ENCODE measurements at places on chromosomes 4 and X. TPM values are rescaled to one million over a fixed set of nuclear protein-coding genes. Genes with fewer than 3 reads are reported as not detected.

GRCh38 chr4:76442807-76443206 is 7.8 kb downstream of the SHROOM3 start:
- DNase-seq: no peak

DNA sequence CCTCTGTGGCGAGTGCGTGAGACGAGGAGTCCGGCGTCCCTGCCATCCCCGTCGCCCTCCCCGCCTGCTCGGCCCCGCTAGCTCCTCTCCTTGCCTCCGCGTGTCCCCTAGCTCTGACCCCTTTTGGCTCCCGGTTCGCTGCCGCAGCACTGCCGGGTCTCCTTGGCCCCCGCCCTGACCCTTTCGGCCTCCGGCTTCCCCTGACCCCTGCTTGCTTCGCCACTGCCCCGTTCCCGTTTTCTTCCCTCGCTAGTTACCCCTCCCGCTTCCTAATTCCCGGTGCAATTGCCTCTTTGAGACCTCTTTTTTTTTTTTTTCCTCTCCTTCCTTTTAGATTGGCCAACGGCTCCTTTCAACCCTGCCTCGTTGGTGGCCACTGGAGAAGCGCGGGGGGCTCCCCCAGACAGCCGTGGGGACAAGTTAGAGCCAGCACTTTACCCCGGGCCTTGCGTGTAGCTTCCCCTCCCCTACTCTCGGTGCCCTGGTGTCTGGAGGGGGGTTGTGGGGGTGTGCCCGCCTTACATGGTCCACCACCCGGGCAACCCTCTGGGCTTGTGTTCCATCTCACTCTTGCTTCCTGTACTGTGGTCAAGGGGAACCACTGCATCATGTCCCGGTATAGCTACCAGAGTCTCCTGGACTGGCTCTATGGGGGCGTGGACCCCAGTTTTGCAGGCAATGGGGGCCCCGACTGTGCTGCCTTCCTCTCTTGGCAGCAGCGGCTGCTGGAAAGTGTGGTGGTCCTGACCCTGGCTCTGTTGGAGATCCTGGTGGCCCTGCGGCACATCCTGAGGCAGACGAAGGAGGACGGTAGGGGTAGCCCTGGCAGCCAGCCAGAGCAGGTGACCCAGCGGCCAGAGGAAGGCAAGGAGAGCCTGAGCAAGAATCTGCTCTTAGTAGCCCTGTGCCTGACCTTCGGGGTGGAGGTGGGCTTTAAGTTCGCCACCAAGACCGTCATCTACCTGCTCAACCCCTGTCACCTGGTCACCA is 548 bp downstream of the TMEM164 start:
- DNase-seq: no peak

DNA sequence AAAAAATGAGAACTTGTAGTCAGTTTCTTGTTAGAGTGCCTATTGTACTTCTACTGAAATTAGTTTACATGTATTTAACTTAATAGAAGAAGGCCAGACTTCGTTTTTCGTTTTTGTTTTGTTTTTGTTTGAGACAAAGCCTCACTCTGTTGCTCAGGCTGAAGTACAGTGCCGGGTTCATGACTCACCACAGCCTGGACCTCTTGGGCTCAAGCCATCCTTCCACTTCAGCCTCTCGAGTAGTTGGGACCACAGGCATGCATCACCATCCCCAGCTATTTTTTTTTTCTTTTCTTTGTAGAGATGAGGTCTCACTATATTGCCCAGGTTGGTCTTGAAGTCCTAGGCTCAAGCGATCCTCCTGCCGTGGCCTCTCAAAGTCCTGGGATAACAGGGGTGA is 793.9 kb downstream of the ADGRL3 start:
- DNase-seq: no peak

GRCh38 chrX:46965125-46965758 is 53.0 kb downstream of the JADE3 start:
- DNase-seq: no peak

DNA sequence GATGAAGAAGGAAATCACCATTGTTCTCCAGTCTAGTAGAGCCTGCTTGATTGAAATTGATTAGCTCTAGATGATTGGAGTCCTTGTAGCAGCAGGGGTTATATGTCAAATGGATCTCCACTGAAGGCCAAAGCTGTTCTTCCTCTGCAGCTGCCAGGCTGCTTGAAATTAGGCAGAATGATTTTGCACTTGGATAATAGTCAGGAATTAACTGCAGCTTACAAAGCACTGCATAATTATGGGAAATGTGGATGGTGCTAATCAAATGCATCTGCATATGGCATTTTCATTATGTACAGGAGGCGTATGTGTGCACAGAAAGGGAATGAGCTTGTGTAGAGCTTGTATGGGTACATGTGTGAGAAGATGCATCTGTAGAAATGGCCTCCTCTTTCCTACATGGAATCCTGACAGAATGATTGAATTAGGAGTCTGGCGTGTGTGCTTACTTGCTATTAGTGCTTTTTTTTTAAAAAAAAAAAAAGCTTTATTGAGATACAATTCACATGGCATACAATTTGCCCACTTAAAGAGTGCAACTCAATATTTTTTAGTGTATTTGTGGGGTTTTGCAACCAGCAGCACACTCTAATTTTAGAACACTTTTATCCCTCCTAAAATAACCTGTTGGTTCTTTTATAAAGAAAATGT is 65.9 kb downstream of the TMEM131L start:
- DNase-seq: no peak

GRCh38 chrX:102720237-102721168 is at the start of gene GPRASP3:
Gene GPRASP3 (plus strand): TSS chrX:102720743. CDS start chrX:102748996, 28,253 bp downstream.
- DNase-seq: no peak

GRCh38 chr4:145148980-145149379 is 31.4 kb downstream of the OTUD4 start:
- no peak for DNase-seq

Gene HTN1
- not detected for total RNA-seq

Gene TMEM187
- 2.3 TPM for total RNA-seq

Gene SYP
- 0.29 TPM for total RNA-seq
